ENCODE measurements at places on chromosomes 16 and 17. TPM values are rescaled to one million over a fixed set of nuclear protein-coding genes. Genes with fewer than 3 reads are reported as not detected.

GRCh38 chr16:5505091-5505887, 407.7 kb upstream of the EEF2KMT start:
- no peak for DNase-seq

- DNase-seq, result no peak
These were observed 4.4 kb downstream of the CFAP97D1 start for GRCh38 chr17:43784628-43785101.

DNA sequence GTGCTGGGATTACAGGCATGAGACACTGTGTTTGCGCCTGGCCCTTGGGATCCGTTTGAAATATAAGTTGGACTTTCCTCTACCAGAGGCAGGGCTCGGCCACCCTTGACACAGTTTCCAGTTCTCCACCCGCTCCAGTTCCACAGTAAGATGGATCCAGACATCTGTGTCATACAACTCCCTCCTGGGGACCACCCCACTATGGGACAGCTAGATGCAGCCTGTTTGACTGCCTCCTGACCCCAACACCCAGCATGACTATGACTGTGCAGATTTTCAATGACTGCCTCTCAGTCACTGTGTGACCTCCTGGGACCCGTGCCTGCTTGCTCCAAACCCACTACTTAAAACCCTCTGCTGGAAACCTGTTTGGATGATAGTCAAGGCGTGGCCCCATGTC, 166.7 kb downstream of the IRF8 start:
- DNase-seq, result no peak

DNA sequence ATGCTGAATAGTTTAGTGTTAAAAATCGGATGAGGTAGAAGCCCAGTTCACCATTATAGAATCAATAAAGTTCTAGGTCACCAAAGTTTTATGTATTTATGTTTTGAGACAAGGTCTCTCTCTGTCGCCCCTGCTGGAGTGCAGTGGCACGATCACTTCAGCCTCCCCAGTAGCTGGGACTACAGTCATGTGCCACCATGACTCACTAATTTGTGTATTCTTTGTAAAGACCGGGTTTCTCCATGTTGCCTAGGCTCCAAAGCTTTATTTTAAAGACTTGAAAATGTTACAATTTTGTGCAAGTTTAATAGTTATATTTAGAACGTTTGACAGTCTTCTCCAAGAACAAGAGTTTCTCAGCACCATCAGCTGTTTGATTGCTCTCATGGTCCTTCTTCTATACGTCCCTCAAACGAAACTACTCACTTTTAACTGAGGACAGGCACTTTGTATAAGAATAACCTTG, 32.1 kb downstream of the NDE1 start:
- DNase-seq, result peak; percentile 36

Gene AANAT
- not detected for total RNA-seq

Gene ASPHD1
- total RNA-seq, result not detected

All from CD4-positive, alpha-beta memory T cell (primary cell).